ENCODE measurements at places on chromosomes 1 and 21.

DNA sequence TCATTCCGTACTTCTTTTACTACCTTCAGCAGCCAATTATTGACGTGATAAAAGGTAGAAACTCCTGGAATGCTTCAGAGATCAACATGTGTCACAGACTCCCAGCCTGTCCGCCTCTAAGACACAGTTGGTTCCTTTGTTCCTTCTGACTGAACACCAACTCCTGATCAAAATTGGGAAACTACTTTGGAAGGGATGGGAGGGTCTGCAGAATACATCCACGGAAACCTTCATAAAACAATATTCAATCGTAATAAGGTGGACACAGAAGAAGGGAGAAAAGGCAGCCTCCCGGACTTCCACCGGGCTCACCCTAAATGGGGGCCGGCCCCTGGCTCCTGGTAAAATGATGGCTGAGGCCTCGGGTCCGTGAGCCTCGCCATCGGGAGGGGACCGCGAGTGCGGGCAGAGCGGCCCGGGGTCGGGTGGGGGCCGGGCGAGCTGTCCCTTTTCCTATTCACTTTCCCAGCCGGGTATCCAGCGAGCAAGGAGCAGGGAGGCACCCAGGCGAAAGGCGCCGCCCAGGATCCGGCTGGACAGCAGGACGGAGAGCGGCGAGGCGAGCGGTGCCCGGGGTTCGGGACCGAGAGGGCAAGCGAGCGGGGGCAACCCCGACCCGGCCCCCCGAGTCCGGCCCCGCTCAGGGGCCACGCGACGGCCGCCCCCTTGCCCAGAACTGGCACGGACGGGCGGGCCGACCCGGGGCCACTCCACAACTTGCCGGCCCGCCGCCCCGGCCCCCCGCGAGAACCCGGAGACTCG is 805 bp downstream of the NRIP1 start:
- no peak for DNase-seq

- DNase-seq: no peak
Measured at GRCh38 chr1:205249651-205250050, 21.9 kb downstream of the TMCC2 start.

- DNase-seq: no peak
Measured at GRCh38 chr1:5768014-5768413, 224.2 kb downstream of the NPHP4 start.

DNA sequence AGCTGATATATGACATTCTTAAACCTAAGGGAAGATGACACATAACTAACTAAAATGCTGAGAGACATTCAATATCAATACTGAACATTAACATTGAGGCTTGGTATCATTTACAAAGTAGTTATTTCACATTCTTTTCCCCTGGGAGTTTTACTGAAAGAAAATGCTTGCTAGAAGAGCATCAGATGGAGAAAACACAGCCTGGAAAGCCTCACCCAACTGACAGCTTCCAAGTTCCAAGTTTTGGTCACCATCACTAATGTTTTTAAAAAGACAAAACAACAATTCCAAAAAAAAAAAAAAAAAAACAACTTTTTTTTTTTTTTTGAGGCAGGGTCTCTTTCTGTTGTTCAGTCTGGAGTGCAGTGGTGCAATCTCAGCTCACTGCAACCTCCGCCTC is 80.6 kb downstream of the DSCAM start:
- DNase-seq: no peak

All from effector CD8-positive, alpha-beta T cell (primary cell).